ENCODE measurements at places on chromosomes 13 and 19.

DNA sequence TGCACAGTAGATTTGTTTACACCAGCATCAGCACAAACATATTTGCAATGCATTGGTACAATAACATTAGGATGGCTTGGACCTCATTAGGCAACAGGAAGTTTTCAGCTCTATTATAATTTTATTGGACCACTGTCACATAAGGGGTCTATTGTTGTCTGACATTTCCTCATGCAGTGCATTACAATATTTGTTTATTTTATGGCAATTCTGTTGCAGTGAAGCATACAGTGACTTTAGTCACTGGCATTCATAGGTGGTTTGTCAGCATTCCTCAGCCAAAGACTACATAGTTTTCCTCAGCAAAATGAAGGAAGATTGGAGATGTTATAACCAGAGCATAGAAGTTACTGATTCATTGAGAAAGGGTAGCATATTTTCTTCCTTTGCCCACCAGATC is 1732.9 kb downstream of the PCDH9 start:
- DNase-seq, result no peak

GRCh38 chr13:109254274-109254673 is 532.1 kb downstream of the IRS2 start:
- DNase-seq, result no peak

- DNase-seq, result no peak
Measured at GRCh38 chr13:91375116-91375729, 23.2 kb upstream of the GPC5 start.

- no peak for DNase-seq
Measured at GRCh38 chr19:5246554-5247155, 94.0 kb downstream of the PTPRS start.

- DNase-seq, result no peak
Measured at GRCh38 chr13:75760131-75761021, 124.2 kb downstream of the LMO7 start.

DNA sequence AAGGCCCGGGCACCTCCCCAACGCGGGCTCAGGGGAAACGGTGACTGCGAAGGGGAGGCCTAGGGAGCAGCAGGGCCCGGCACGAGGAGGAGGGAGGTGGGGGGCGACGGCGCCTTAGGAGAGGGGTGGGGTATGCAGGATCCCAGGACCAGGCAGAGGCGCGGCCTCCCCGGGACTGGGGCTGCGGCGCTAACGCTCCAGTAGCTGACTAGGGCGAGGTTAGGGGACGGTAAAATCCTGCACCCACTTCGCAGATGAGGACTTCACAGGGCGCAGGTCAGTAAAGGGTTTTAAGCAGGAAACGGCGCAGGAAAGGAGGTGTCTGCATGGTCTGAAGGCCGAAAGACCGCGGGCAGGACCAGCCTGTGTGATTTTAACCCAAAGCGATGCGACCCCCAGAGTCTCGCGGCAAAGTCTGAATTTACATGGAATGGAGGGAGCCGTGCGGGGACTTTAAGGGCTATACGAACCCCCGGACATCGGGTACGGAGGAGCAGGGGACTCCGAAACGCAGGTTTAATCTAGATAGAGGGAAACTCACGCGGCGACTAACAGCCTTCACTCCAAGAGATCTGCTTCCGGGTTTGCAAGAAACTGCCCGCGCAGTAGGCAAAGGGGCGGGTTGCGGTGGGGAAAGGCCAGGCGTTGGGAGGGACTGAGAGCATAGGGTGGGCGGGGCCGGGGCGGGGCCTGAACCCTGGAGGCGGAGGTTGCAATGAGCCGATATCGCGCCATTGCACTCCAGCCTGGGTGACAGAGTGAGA is at the start of gene ZNF665:
Gene ZNF665 (minus strand): TSS at position 588 of the 764 bp plus-strand sequence. CDS start 10,460 bp downstream, outside the sequence.
- peak; percentile 63 for DNase-seq
